ENCODE measurements at places on chromosomes 12 and 14.

GRCh38 chr12:103956509-103957027, 9.1 kb upstream of the TDG start:
- no peak for DNase-seq

GRCh38 chr12:12323591-12323990, 26.5 kb downstream of the MANSC1 start:
- no peak for DNase-seq

GRCh38 chr14:90903101-90903500, 86.9 kb upstream of the TTC7B start:
- DNase-seq, result peak; percentile 71

- no peak for DNase-seq
Measured at GRCh38 chr14:68574906-68575305, 218.0 kb downstream of the ZFP36L1 start.

DNA sequence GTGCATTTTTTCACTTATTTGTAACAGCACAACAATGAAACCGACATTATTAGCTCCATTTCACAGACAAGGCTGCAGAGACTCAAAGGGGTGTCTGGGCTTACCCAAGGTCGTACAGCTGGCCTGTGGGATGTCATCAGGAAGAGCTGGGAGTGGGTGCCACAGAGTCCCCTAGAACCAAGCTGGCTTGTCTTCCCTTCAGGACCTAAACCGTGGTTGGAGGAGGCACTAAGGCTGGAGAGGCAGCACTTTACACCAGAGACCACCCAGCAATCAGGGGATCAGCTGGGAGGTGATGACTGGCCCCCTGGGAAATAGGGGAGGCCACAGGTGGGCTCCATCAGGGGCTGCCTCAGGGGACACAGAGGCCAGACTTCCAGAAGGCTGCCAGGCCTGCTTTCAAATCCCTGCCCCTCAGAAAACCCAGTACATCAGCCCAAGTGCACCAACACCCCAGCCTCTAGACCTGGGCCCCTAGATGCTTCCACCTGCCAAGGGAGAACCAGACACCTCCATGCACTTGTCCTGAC, 28.3 kb downstream of the DIO3 start:
- no peak for DNase-seq

GRCh38 chr12:130555221-130555620, 160.9 kb downstream of the RIMBP2 start:
- no peak for DNase-seq

DNA sequence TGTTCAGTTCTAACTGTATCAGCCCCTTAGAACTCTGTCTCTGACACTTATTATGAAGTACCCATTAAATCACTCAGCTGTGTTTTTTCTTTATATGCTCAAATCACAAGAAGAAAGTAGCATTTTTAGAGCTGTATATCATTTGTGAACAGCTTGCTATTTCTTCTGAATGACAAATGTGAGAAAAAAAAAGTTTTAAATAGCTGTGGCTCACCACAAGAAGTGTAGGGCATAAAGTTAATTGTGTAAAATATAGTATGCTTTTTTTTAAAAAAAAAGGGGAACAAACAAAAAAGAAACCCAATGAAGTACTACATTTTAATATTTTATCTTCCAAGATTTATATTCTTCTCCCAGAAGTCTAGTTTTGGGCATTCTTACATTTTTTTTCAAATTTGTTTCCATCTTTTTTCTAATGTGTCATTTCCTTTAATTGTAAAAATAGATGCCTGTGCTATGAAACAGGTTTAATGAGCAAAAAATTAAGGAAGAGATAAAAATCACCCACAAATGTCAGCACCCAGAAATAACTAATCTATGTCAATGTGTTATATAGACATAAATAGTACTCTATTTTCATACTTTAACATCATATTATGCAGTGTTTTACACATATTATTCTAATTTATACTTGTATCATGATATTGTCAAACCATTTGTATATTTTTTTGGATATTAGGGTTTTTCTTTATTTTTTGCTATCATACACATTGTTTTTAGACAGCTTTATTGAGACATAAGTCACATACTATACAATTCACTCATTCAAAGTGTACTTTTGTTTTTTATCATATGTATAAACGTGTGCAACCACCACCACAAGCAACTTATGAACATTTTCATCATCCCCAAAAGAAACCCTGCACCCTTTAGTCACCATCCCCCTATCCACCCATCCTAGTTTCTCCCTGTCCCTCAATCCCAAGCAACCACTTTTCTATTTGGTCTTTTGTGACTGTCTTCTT, 22.4 kb upstream of the LRRK2 start:
- peak; percentile 40 for DNase-seq

GRCh38 chr14:39628087-39628486, 195.9 kb upstream of the FBXO33 start:
- no peak for DNase-seq

DNA sequence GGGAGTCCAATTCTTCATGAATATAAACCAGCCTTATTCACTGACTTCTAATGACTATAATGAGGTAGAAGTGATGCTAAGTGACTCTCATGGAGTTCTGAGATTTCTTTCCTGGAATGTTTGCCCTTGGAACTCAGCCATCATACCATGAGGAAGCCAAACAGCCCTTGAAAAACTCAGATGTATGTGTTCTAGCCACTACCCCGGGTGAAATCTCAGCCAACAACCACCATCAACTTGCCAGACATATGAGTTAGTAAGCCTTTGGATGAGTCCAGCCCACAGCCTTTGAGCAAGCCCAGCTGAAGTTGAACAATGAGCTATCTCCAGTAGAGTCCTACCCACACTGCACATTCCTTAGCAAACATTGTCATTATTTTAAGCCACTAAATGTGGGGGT, 149.5 kb downstream of the SLC6A15 start:
- no peak for DNase-seq

GRCh38 chr12:105106621-105107020, 910 bp upstream of the WASHC4 start:
- no peak for DNase-seq

- DNase-seq, result no peak
Measured at GRCh38 chr12:95890958-95891357, 32.2 kb downstream of the SNRPF start.

GRCh38 chr14:47392326-47392725, 283.1 kb downstream of the MDGA2 start:
- no peak for DNase-seq

- DNase-seq, result no peak
Measured at GRCh38 chr12:32039917-32040575, 66.6 kb upstream of the BICD1 start.

DNA sequence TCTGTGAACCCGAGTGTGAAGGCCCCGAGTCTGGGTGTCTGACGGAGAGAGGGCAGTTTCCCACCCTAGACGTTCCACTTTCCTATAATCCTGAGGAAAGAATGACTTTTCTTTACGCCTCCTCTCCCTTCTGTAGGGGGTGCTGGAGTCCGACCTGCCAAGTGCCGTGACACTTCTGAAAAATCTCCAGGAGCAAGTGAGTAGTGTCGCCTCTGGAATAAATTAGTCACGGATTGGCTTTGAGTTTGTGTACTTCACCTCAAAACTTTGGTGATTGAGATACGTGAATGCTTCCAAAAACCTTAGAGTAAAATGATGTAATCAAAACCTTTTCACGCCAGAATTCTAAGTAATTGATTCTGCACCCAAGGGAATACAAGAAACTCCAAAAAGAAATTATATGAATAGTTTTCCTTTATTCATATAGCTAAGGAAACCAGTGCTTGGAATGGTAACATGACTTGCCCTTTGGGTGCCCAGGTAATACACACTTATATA, 452 bp downstream of the NGDN start:
- DNase-seq, result no peak

DNA sequence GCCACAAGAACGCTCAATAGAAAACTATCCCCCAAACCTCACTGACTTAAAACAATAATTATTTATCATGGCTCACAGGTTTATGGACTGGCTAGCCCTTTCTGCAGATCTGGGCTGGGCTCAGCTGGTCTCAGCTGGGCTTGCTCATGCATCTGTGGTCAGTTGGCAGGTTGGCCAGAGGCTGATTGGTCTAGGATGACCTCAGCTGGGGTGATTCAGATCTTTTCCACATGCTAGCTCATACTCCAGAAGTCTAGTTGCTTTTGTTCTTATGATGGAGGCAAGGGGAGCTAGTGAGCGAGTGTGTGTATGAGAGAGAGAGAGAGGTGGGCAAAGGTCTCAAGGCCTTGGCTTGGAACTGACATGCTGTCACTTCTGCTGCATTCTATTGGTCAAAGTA, 181.2 kb upstream of the NRXN3 start:
- no peak for DNase-seq

GRCh38 chr12:89709995-89710872, 1.6 kb upstream of the ATP2B1 start:
- peak; percentile 65 for DNase-seq

DNA sequence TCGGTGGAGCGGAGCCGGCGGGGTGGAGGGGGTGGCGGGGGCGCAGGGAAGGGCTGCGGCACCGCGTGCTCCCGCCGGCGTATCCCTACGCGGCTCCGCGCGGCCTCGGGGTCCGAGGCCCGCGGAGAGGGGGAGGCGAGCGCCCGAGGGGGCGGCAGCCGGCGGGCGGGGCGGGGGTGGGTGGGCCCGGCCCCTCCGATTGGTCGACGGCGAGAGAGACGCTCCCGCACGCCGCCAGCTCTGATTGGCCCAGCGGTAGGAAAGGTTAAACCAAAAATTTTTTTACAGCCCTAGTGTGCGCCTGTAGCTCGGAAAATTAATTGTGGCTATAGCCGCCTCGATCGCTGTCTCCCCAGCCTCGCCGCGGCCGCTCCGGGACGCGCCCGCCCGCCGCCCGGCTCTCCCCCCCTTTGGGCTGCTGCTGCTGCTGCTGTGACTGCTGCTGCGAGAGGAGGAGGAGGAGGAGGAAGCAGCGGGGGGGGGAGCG, at the start of gene FOXG1:
Gene FOXG1 (plus strand): TSS at position 319 of the 487 bp plus-strand sequence. CDS start 493 bp downstream, outside the sequence.
- no peak for DNase-seq

- peak; percentile 96 for DNase-seq
Measured at GRCh38 chr12:124548854-124549378, 18.5 kb downstream of the NCOR2 start.

- no peak for DNase-seq
Measured at GRCh38 chr14:27886256-27886655, 880.3 kb upstream of the FOXG1 start.

DNA sequence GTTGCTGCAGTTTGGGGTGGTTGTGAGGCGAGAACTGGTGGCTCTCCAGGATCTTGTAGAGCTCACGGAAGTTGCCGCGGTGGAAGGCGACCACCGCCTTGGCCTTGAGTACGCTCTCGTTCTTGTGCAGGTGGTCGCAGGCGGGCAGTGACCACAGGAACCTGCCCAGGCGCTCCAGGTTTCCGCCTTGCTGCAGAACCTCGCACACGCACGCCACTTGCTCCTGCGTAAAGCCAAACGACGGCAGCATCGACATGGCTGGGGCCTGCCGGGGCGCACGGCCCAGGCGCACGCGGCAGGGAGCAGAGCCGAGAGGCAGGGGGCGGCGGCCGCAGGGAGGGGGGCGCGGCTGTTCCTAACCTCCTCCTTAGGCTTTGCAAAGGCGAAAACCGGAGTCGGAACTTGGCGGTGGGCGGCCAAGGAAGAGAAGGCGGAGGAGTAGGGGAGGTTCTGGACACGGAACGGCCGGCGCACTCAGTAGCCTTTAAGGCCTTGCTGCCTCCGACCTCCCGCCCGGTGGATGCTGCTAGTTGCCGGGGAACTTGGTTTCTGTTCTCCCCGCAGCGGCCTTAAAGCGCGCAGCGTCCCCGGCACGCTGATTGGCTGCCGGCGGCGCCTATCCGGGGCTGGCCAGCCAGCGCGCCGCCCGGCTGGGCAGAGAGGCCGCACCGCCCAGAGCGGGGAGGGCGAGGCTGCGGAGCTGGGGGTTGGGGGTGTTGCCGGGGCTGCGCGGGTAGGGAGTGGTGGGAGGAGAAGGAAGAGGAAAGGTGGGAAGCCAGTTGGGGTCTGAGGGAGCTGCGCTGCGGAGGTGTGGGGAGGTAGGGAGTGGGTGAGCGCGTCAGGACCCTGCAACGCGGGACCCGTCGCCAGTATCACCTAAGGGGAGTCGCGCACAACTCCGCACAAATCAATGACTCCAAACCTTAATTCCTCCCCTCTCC, at the start of gene SIX1:
Gene SIX1 (minus strand): TSS at position 544 of the 941 bp plus-strand sequence. CDS start 288 bp downstream, at position 256.
- peak; percentile 51 for DNase-seq

DNA sequence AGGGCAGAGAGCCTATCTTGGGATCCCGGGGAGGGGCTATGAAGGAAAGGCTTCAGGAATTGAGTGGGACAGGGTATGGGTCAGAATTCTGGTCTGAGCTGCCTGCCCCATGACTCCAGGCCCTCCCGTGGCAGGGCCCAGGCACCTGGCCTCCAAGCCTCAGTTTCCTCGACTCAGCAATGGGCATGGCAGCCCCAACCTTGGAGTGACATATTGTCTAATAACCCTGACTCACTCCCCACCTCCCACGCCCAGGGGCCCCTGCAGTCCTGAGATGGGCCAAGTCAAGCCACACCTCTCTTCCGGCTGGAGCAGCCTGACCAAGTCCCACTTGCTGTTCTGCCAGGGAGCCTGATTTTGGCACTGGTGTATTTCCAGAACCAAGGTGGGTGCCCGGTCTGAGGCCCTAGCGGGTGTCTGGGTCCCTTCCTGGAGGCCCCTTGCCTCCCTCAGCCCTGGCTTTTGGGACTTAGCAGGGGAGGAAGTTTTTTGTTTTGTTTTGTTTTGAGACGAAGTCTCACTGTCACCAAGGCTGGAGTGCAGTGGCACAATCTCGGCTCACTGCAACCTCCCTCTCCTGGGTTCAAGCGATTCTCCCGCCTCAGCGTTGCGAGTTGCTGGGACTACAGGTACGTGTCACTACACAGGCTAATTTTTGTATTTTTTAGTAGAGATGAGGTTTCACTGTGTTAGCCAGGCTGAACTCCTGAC, 40.3 kb upstream of the RCOR1 start:
- peak; percentile 47 for DNase-seq

- no peak for DNase-seq
Measured at GRCh38 chr12:40646456-40646855, 45.8 kb upstream of the CNTN1 start.

GRCh38 chr12:132172619-132173018, 28.4 kb downstream of the NOC4L start:
- DNase-seq, result no peak

GRCh38 chr12:121165316-121165715, 32.6 kb downstream of the P2RX7 start:
- no peak for DNase-seq

DNA sequence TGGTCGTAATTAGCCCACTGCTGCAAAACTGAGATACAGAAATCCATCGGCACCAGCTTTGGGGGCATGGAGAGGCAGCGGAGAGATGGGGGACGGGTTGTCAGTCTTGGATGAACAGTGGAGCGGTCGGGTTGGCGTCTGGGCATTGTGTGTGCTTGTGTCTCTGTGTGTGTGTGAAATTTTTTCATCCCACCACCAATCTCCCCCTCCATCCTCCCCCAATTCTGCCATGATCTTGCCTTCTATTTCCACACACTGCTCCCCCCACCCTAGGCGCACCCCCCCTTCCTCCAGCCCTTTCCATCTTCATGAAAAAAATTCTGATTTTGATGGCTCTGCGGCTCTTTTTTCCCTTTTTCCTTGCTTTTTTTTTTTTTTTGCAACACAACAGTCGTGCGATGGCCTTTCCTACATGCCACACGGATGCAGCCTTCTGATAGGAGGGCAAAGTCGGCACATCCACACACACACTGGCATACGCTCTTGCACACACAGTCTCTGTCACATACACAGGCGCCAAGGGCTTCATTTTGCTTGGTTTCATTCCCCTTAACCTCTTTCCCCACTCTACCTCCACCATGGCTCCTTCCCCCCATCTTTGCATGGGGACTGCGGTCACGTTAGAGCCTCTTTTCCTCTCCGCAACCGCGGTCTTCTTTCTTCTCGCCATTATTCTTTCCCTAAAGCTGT, 3.3 kb downstream of the NRXN3 start:
- no peak for DNase-seq

GRCh38 chr12:48990552-48990951, 8.6 kb downstream of the DDN start:
- DNase-seq, result no peak

- DNase-seq, result no peak
Measured at GRCh38 chr14:35506461-35506860, 27.5 kb upstream of the INSM2 start.

Data from inflammatory macrophage treated with lipopolysaccharide for 1 hour (primary cell).